ENCODE measurements at places on chromosomes 6 and 20.

- ATAC-seq, result no peak
Observed at GRCh38 chr20:19701429-19701828, 56.6 kb upstream of the RIN2 start.

DNA sequence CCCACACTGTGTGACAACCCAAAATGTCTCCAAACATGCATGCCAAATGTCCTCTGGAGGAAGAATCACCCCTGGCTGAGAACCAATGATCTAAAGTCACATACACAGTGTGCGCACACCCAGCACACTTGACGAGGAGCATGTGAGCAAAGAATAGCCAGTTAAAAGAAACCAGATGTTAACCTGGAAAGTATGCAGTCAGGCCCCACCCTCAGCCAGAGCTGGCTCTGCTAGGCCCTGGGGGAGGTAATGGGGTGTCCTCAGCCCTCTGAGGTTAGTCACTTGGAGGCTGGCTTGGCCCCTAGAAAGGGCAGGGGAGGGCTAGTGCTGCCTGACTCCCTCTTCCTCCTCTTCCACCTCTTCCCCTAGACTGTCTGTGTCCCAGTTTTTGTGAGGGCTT lies 15.2 kb upstream of the GUCA1A start:
- no peak for ATAC-seq

DNA sequence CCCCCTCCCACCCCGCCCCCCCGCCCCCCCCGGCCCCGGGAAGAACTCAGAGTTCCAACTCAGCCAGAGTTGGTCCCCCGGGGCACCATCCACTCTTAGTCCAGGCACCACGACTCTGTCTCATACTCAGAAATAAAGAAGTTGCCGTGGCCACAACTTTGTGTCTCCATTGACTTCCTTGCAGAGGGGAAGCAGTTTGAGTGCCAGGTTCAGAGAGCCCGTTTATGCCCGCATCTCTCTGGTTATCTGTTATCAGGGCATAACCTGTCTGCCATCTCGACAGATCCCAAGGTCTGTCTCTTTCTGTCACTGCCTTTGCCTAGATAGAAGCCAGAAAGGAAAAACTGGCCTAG lies 605 bp downstream of the CDC5L start:
- ATAC-seq, result no peak

DNA sequence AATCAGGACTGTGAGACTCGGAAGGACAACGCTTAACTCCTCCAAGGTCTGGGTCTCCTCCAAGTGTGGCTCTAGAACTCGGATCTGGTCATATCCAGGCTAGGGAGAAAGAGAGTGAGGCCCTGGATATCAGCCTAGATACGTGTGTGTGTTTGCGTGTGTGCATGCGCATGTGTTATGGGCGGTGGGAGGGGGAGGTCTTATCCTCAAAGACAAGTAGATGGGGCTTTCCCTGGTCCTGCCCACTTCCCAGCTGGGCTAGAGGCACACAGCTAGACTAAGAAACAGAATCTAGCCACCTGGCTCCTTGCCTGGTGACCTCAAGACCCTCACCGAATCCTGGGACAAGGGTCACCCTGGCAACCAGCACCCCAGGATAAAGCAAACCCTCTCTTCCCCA lies 13.2 kb downstream of the CPNE5 start:
- ATAC-seq, result no peak

DNA sequence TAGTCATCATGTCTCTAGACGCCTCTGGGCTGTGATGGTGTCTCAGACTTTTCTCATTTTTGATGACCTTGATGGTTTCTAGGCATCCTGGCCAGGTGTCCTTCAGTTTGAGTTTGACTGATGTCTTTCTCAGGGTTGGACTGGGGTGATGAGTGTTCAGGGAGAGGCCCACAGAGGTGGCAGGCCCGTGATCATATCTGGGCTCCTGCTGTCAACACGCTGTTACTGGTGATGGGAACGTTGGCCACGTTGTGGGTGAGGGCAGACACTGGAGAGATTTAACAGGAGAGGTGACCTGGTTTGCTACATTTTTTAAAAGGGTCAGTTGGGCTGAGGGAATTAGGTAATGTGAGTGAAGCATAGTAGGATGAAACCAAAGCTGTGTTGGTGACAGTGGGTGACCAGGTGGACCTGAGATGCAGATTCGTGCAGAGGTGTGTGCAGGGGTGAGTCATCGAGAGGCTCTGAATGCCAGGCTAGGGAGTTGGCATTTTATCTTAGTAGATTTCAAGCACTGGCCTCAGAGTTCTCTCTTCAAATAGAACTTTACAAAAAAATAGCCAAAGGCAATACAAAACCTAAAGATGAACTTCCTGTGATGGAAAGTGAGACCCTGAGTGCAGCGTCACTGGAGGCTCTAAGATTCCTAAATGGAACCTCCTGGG lies 174.1 kb downstream of the CDH26 start:
- no peak for ATAC-seq

DNA sequence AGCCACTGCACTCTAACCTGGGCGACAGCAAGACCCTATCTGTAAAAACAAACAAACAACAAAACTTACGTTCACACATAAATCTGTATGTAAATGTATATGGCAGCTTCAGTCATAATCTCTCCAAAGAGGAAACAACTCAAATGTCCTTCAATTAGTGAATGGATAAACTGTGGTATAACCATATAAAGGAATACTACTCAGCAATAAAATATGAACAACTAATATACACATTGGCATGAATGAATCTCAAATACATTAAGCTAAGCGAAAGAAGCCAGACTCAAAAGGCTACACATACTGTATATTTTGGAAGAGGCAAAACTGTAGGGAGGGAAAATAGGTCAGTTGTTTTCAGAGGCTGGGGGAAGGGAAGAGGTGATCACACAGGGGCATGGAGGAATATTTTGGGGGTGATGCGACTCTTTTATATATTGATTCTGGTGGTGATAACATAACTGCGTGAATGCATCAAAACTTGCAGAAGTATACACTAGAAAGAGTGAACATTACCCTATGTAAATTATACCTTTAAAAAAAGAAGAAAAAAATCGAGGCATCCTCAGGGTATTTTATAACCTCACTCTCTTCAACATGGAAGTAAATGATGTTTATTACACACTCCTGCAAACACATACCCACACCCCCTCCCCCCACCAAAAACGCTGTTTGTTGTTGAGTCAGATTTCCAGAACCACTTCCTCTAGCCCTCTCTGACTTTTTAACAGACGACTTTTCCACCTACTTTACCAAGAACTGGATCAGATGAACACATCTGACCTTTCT lies 115.2 kb upstream of the RNF24 start:
- ATAC-seq, result no peak

GRCh38 chr6:44122801-44123200 lies 4.5 kb downstream of the MRPL14 start:
- ATAC-seq, result no peak

Data from activated CD4-positive, CD25-positive, alpha-beta regulatory T cell treated with anti-CD3 and anti-CD28 coated beads, Interleukin-2, amount 50 U/mL, for 24 hours (primary cell).